HEK293T (cell line): ENCODE measurements at places on chromosomes 3 and 15.

GRCh38 chr3:175902226-175902625 is 1043.1 kb downstream of the NAALADL2 start:
- DNase-seq, result no peak

DNA sequence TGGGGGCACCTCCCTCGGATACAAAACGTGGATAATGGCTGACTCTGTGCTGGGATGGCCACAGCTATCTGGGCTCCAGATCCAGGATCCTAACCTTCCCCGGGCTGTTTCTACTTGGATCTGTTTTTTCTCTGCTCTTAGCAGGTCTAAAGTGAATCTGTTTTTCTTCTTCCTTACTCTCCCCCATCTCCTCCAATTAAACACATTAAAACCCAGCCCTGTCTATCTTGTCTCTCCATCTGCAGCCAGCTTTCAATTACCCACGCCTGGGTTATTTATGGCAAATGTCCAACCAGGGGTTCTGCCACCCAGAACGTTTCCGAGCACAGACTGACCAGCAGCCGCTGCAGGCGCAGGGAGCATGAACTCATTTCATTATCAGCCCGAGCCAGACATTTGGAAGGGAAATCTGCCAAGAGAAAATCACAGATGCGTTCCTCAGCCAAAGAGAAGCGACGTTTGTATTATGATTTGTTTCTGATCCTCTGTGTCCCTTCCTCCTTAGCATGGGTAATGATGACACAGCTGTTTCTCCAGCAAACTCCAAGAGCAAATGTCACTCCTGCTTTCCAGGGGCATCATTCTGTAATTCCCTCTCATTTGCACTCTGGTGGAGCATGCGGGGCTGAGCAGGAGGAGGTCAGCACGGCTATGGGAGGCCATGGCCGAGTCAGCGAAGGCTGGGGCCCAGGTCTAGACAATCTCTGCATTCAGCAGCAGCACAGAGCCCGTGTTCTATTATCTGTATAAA is 42.0 kb downstream of the UMPS start:
- DNase-seq, result no peak

DNA sequence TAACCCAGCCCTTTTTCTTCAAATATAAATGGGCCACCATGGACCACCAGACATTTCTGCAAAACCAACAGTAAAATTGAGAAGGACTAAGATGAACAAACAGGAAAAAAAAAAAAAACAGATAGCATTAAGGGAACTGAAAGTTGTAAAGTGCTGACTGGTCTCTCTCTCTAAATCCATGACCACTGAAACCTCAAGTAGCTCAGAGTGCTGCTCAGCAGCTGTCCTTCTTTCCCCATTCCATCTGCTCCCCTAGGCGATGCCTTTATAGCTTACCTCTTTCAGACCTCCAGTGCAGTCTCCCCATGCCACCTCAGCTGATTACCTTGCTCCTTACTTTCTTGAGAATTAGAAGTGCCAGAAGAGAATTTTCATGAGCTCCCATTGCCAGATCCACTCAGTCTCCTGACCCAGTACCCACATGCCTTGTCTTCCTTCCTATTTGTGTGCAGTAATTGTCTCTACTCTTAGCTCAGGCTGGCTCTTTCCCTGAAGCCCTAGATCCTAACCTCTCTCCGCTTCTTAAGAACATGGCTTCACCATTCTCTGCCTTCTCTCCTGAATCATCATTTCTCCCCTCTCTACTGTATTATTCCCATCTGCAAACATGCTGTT is 23.9 kb upstream of the XIRP1 start:
- DNase-seq, result no peak

GRCh38 chr15:57861034-57861638 is 154.6 kb downstream of the POLR2M start:
- DNase-seq, result peak; percentile 33

DNA sequence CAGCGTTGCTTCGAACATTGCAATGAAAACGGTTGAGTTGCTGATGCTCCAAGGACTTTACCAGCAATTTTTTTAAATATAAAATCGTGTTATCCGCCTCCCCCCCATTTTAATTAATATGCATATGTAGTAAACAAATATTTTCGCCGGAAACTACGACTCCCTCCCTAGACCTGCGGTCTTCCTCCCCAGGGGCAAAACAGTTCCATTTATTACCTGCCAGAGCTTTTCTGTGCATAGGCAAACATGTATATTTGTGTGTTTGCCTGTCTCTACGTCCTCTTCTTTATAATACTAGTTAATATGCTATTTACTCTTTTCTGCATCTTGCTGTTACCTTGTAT is 593 bp upstream of the RSL24D1 start:
- DNase-seq, result no peak

GRCh38 chr15:52765785-52766184 is 24.4 kb downstream of the ONECUT1 start:
- peak; percentile 26 for DNase-seq

- no peak for DNase-seq
Observed at GRCh38 chr3:161770484-161771386, 274.1 kb downstream of the OTOL1 start.

DNA sequence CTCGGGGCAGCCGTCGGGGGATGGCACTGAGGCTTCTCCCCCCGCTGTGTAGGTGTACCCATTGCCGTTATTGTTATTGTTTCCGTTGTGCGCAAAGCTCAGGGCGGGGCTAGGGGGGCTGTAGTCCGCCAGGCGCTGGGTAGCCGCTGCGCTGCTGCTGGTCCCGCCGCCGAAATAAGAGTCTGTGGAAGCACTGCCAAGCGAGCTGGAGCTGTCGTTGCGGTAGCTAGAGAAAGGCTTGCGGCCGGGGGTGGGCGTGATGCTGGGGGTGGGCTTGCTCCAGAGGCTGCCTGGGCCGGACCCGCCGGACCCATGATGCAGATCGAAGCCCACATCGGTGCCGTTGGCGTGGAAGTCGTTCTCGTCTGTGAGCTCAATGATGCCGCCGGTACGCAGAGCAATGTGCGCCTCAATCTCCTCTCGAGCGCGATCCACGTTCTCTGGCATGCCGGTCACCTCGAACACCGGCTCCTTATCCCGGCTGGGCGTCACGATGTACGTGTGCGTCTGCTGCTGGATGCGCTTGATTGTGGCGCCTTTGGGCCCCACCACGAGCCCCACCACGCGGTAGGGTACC is 1.9 kb downstream of the MEX3B start:
- DNase-seq, result no peak

GRCh38 chr15:84976746-84977345 is 4.8 kb upstream of the PDE8A start:
- DNase-seq, result no peak

- DNase-seq, result no peak
Observed at GRCh38 chr3:189966843-189967242, 153.9 kb downstream of the P3H2 start.

- no peak for DNase-seq
Observed at GRCh38 chr3:82676356-82677026, 915.0 kb upstream of the GBE1 start.

DNA sequence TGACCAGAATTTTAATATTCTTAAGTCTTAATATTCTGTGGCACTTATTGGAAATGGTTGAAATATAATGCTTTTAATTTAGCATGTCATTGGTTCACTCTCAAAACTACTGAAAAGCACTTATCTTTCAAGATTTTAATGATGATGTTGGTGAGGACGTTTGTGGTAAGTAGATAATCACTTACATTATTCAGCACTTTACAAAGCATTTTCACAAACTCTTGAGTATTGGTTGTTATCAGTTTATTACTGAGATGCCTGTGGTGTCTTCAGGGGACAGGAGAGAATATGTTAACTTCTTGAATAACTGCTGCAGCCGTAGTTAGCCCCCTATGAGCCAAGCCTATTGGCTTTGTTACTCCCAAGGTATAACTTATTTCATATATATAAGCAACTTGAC is 15.2 kb downstream of the TGFBR2 start:
- DNase-seq, result no peak

DNA sequence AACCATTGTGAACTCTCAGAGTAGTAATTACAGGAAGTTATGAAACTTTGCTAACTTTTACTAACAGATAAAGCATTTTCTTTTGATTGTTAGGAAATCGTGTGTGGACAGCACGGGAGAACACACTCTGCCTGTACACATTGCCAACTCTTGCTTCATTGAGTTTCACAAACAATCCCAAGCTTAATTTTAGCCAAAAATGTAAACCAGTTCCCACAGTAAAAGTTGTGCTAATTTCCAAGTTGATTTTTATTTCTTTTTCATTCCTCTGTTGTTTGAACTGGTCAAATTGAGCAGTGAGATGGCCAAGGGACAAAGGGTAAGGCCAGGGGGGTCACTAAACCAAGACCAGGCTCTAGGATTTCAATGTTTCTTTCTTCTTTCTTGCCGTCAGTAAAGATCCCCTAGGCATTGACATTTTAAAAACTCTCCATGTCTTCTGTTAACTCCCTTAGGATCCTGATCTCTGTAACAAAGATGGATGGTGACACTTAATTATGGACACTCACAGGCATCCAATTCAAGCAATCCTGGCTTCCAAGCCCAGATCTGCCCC is 414.9 kb downstream of the RBMS3 start:
- DNase-seq, result no peak

DNA sequence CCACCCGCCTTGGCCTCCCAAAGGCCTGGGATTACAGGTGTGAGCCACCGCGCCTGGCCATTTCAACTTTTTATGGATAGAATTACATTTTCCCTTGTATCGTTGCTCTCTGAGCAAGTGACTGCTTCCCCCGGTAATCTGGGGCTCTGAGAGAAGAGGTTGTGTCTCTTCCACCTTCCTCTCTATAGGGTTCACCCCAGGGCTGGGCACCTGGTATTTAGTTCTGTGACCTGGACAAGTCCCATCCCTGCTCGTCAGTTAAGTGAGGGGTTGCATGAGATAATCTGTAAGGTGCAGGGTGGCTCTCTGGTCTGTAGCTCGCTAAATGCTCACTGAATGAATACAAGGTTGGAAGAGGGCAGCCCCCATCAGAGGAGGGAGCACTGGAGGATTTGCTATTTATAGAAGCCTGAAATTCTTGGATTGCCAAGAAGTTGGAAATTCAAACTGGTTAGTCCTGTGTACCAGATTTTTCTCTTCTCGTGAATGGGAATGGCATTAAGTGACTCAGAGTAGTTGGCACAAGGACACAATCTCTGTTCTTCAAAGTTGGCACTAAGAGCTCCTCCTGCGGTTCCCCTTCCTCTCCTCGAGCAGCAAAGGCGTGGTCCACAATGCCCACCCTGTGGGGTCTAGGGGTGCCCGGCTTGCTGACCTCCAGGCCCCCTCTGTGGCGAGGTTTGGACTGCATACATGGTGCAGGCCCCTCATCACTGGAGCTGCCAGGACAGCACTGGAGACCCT is 68.1 kb upstream of the DLG1 start:
- DNase-seq, result no peak

- no peak for DNase-seq
Observed at GRCh38 chr15:83843471-83843871, 189.5 kb downstream of the ADAMTSL3 start.

GRCh38 chr3:45980229-45980813 is 15.3 kb downstream of the FYCO1 start:
- DNase-seq, result no peak

DNA sequence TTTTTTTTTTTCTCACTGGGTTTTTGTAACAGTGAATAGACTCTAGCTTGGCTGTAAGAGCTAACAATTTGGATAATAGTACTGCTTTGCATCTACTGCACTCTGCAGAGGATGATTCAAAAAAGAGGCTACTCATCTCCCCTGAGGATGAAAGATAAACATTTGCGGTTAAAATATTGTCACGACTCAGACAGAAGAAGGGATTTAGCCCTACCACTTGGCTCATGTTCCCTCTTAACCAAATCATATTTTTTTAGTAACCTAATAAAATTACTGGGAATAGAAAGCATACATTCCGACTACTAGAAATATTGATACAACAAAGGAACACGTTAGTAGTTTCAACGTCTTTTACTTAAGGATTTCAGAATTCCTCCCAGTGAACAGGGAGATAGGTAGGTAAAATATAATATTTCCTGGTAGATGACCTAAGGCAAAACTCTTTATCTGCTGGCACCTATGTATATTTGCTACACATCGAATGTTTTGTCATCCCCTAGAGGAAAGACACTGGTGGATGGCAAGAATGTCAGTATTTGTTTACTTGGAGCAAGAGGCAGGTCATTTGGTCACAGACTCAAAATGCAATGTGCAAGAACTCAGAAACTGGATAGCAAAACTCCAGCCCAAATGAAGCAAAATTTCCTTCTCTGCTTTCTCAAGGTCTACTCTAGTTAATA is 110.8 kb downstream of the GREM1 start:
- DNase-seq, result no peak

GRCh38 chr3:113270786-113271185 is 59.4 kb downstream of the BOC start:
- DNase-seq, result no peak

DNA sequence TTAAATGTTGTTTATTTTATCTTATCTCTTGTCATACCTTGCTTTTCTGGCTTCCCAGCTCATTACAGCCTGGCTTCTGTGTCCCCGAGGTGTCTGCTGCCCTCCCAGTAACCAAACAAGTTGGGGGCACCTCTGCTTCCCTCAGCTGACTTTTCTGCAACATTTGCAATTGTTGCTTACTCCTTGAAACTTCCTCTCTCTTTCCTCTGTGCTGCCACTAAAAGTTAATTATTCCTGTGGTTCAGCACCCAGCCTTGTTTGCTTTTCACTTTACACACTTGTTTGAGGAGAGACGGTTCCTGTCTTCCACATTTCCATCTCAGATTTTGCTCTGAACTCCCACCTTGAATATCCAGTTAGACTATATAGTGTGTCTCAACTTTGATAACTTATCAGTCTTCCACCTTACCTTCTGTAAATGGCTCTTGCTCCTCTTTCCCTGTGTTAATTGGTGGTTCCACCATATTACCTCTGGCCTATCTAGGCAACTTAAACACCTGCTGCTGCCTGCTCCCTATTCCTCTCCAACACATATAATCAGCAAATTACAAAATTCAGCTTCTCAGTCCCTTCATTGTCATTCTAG is 21.6 kb downstream of the MCTP2 start:
- DNase-seq, result no peak

DNA sequence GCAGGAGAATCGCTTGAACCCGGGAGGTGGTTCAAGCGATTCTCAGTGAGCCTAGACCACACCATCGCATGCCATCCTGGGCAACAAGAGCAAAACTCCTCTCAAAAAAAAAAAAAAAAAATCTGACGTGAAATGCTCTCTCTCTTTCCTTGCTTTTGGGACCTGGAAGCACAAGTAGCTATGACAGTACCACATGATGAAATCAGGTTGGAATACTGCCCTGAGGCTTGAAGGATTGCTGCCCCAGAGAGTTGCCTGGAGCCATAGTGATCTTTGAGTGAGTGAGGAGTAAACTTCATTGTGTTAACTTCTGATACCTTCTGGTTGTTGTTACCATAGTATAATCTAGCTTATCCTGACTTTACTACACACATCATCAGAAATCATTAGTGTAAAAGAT is 23.3 kb downstream of the AKAP13 start:
- no peak for DNase-seq
